ENCODE measurements at places on chromosomes 3 and 15. TPM values are rescaled to one million over a fixed set of nuclear protein-coding genes. Genes with fewer than 3 reads are reported as not detected.

CAMP gene
- not detected for total RNA-seq

GRCh38 chr3:179948740-179949139 lies 88.0 kb downstream of the PEX5L start:
- DNase-seq = no peak

DNA sequence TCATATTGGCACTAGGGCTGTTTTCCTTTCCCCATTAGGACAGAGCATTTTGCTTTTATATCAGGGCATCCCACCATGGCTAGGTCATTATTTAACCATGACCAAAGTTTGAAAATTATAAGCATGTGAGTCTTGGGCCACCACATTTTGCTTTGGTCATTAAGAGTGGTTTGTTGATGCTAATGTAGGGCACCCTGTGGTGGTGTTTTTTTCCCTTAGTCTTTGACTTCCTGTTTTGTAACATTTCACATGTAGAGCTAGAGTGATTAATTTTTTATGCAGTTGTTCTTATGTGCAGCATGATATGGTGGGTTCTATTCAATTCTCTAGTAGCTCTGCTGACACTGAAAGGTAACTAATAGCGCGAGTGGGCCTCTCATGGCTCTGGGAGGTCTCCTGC lies 249.6 kb upstream of the ROBO1 start:
- peak; percentile 42 for DNase-seq

- DNase-seq = no peak
Observed at GRCh38 chr3:123031051-123031450, 3.5 kb upstream of the SEMA5B start.

DNA sequence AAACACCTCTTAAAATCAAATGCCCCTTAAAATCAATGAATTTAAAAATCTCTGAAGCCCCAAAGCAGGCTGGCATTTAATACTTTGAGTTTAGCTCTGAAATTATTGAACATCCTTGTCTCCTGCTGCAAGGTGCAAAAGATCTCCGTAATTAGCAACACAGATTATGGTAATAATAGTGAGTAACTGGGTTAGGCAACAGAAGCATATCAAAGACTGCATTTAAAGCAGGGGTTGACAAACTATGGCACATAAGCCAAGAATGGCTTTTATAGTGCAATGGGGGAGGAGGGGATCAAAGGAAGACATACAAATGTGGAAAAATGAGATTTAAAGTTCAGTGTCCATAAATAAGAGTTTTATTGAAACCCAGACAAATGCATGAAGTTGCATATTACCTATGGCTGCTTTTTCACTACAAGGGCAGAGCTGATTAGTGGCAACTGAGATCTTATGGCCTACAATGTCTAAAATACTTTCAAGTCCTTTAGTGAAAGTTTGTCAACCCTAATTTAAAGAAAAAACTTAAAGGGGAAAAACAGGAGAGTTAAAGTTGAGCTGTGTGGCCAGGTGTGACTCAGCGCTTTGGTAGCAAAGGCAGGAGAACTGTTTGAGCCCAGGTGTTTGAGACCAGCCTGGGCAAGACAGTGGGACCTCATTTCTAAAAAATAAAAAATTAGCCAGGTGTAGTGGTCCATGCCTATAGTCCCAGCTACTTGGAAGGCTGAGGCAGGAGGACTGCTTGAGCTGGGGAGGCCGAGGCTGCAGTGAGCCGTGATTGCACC lies 157.6 kb downstream of the TBL1XR1 start:
- no peak for DNase-seq

DNA sequence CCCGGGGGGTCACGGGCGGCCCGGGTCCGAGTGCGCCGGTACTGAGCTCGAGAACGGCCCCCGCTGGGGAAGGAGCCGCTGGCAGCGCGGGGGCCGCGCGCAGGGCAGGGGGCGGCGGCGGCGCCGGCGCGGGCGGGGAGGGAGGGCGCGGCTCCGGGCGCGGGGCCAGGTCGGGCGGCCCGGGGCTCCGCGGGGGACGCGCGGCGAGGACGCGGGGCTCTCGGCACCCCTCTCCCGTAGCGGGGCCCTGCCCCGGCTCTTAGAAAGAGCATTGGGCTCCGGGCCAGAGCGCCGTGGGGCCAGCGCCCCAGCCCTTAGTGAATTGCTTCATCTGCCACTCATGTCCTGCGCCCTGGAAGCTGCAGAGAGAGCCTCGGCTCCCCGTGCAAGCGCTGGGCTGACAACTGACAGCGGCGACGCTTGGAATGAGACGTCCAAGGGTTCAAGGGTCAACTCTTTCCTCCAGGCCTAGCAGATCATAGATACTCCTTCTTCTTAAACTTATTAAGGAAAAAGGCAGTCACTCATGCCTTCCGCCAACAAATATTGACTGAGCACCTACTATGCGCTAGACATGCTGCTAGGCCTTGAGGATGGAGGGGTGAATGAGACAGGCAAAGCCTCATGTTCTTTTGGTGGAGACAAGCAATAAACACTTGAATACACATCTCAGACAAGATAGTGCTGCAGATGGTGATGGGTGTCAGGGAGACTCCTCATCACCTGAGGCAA lies 140.8 kb downstream of the SMAD6 start:
- DNase-seq = peak; percentile 58

DNA sequence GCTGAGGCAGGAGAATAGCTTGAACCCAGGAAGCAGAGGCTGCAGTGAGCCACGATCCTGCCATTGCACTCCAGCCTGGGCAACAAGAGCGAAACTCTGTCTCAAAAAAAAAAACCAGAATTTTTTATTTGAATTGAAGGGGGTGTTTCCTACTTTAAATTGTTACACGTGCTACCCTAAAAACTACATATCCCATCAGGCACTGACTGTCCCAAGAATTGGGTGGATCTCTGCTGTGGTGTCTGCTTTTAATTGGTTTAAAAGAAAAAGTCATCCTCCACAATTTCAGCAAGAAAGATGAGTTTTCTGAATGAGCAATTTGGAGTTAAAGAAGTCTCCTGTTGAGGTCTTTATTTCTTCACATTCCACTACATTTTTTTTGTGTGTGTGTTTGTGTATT lies 2.1 kb downstream of the PDIA3 start:
- DNase-seq = no peak

STRIT1 gene
- not detected for total RNA-seq

- DNase-seq = no peak
Observed at GRCh38 chr15:96285729-96286254, 44.7 kb upstream of the NR2F2 start.

DNA sequence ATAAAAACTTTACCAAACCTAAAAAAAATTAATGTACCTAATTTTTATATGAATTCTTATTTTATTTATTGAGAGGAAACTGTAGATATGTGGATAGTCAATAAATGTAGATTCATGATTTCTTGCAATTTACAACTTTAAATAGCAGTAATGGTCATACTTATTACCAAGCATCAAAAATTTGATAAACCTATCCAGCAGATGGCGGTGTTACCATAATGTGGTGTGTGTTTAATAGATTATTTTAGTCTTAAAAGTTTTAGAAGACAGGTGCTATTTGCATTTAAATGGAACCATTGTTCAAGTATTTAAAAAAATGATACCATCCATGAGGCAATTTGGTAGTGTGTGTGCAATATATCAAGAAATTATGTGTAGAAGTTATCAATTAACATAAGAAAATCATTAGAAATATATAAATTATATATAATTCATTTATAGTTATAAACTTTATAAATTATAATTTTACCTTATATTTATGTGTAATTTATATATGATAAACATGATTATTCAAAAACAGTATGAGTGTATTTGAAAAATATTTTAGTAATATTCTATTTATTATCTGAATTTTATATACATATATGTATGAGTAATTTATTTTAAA lies 176.0 kb upstream of the BCHE start:
- DNase-seq = peak; percentile 32

SLC51A gene
- total RNA-seq = not detected

- DNase-seq = no peak
Observed at GRCh38 chr3:86595696-86596095, 395.3 kb downstream of the VGLL3 start.

FGD5 gene
- 134 TPM for total RNA-seq

DNA sequence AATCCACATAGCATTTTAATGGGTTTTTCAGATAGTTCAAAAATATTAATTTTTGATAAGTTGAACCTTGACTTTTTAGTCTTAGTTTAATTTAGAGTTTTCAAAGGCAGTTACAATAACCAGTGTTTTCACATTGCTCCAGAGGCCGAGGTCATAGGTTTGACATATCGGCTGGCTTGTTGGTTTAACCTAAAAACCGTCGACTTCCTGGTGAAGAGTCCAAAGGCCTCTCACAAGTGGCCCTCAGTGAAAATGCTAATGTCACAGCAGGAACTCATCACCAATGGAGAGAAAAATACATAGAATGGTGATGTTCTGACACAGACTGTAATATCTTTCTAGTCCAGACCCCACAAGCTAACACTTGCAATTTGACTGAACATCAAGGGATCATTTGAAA lies 642.3 kb downstream of the PLOD2 start:
- DNase-seq = no peak
